ENCODE measurements at places on chromosomes 4 and X. TPM values are rescaled to one million over a fixed set of nuclear protein-coding genes. Genes with fewer than 3 reads are reported as not detected.

The CENPVL1 gene
- total RNA-seq = 0.96 TPM

The CTSO gene
- total RNA-seq = 11.9 TPM

The BST1 gene
- 3.4 TPM for total RNA-seq

The POU3F4 gene
- total RNA-seq = 0.55 TPM

The ZFX gene
- 17.6 TPM for total RNA-seq

The DOK7 gene
- 4.5 TPM for total RNA-seq

The ACE2 gene
- total RNA-seq = not detected

The LPAR4 gene
- 0.21 TPM for total RNA-seq

The IBSP gene
- total RNA-seq = not detected

The SSX3 gene
- not detected for total RNA-seq

The CT45A5 gene
- not detected for total RNA-seq

The KLHL4 gene
- total RNA-seq = 0.68 TPM
